ENCODE measurements at places on chromosomes 16 and 17.

- H3K4me3 ChIP-seq: no peak overlapping the region
- H3K4me1 ChIP-seq: peaks cover 21% of the 10 kb centered on the region
- DNase-seq: no peak
- no peaks in the 10 kb centered on the region for H3K36me3 ChIP-seq
- H3K27ac ChIP-seq: no peak overlapping the region
- H3K27me3 ChIP-seq: peaks cover 63% of the 10 kb centered on the region
Measured at GRCh38 chr17:36945959-36946725, 2.6 kb upstream of the AATF start.

GRCh38 chr17:6020376-6021010 lies 49.7 kb upstream of the WSCD1 start:
- H3K4me1 ChIP-seq: no peaks in the 10 kb centered on the region
- no peak for DNase-seq
- no peak overlapping the region for H3K27ac ChIP-seq
- H3K36me3 ChIP-seq: no peaks in the 10 kb centered on the region
- no peaks in the 10 kb centered on the region for H3K27me3 ChIP-seq

- no peak overlapping the region for H3K27ac ChIP-seq
- no peak overlapping the region for H3K4me3 ChIP-seq
- peaks cover 8% of the 10 kb centered on the region for H3K4me1 ChIP-seq
- H3K27me3 ChIP-seq: peaks cover 28% of the 10 kb centered on the region
- DNase-seq: no peak
Measured at GRCh38 chr17:44972953-44973352, 4.8 kb upstream of the C1QL1 start.

- peak; percentile 79 for DNase-seq
- no peaks in the 10 kb centered on the region for H3K27me3 ChIP-seq
- H3K4me3 ChIP-seq: no peak overlapping the region
- H3K36me3 ChIP-seq: no peaks in the 10 kb centered on the region
Measured at GRCh38 chr16:66483689-66484452, 56.8 kb downstream of the BEAN1 start.

- no peak for DNase-seq
- H3K4me1 ChIP-seq: no peaks in the 10 kb centered on the region
- no peaks in the 10 kb centered on the region for H3K36me3 ChIP-seq
Measured at GRCh38 chr17:57001541-57001940, 23.6 kb downstream of the SCPEP1 start.

GRCh38 chr17:29572691-29573557 lies 4.4 kb downstream of the TP53I13 start:
- H3K4me3 ChIP-seq: no peak overlapping the region
- H3K36me3 ChIP-seq: peaks cover 5% of the 10 kb centered on the region
- H3K27ac ChIP-seq: no peak overlapping the region
- DNase-seq: peak; percentile 53
- peaks cover 12% of the 10 kb centered on the region for H3K4me1 ChIP-seq
- H3K27me3 ChIP-seq: no peaks in the 10 kb centered on the region

All from endothelial cell of umbilical vein (primary cell).